Calu3 (cell line): ENCODE measurements at places on chromosomes 6 and 20.

GRCh38 chr20:17227669-17228623 is 1.1 kb downstream of the PCSK2 start:
- DNase-seq, result no peak

DNA sequence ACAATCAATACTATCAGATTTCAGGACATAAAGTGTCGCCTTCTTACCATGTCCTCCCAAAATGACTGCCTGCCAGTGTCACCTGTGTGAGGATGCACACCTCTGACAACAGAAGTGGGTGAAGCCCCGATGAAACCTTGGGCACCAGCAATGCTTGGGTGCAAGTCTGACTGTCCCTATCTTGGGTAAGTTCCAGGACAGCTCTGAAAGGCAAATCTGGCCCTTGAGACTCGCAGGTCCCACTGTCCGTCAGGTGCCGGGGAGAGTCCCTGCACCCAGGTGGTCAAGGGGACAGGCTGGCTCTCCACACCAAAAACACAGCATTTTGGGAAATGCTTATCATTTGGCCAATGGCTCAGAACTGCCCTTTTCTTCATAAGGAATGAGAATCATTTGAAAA is 43.3 kb downstream of the EZR start:
- DNase-seq, result no peak

- no peak for DNase-seq
Measured at GRCh38 chr6:3214898-3215297, 12.6 kb downstream of the TUBB2B start.

- DNase-seq, result no peak
Measured at GRCh38 chr6:88119769-88120168, 46.4 kb downstream of the CNR1 start.

- DNase-seq, result peak; percentile 78
Measured at GRCh38 chr6:21587961-21588480, 5.5 kb upstream of the SOX4 start.

DNA sequence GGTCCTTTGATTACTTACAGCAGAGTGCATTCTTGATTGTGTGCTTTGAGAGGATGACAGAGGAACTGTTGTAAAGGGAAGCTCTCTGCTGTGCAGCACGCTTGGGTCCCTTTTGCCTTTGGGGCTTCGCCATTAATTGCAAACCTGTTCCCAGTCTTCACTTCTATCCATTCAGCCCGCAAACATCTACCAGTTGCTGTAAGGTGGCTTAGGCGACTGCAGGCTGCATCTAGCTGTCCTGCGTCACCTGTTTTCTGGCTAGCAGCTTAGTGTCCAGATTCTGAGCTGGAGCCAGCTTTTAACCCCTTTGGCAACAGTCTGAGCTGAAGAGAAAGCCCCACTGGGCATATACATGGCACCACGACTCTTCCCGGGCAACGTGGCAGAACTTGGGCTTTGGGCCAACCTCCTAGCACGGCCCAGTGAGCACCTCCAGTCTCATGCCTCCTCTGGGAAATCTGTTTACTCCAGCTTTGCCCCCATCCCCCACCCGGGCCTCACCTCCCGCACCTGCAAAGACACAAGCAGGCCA is 2.5 kb upstream of the FASTKD5 start:
- DNase-seq, result no peak

- peak; percentile 32 for DNase-seq
Measured at GRCh38 chr6:151475653-151476523, 17.9 kb upstream of the CCDC170 start.

DNA sequence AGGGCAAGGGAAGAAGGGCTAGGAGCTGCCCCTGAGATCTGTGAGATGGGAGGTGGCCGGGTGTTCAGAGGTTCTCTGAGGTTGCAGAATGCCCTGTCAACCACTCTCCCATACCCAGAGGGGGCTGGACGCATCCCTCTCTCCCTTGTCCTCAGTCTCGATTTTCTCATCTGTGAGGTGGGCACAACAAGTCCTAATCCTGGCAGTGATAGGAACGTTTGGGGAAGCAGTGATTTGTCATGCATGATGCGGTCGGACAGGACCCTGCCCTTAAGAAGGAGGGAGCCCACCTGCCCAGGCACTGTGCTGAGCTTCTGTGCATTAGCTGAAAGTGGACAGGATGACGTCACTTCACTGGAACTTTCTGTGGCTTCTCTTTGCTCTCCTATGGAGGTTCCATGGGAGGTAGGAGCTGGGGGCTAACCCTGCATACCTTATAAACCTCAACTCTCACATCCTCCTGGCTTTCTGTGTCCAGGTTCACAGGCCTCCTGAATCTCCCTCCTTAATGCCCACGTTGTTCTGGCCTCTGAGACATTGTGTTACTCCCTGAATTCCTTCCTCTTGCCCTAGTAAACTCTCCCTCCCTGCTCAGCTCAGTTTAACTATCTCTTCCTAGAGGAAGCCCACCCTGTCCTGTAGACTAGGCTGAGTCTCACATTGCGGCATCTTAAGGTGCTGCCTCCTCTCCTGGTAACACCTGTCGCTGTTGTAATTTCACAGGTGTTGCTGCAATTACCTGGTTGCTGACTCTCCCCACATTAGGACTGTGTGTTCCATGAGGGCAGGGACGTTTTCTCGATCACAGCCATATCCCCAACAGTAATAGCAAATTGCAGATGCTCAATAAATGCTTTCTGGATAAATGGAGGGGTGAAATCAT is 30.1 kb upstream of the CSNK2A1 start:
- no peak for DNase-seq

DNA sequence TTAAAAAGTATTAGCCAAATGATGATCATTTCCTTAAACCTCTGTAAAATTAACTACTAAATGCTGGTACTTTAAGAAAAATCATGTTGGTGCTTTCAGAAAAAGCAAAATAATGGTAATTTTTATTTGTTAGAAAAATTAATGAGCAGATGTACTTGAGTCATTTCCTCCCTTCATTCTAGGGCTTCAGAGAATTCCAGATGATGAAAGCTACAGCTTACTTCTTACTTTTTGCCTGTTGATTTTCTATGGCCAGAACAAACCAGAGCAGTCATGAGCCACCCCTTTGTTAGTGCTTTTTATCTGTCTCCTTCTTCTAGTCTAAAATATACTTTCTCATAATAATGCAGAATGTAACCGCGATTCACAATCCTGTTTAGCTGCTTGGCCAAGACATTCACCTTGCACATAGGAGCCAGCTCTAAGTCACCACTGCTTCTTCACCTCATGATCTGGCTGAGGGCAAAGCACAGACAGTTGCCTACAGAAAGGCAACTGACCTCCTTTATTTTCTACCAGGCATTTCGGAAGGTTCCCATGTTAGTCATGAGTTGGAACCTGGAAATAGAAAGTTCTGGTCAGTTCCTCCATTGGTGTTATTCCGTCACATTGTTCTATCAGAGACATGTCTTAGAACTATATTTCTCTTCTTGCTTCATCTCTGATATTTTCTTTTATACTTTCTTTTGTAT is 43.5 kb upstream of the TINAG start:
- no peak for DNase-seq
